ENCODE measurements at places on chromosomes 11 and 22.
A peak's percentile ranks its signal among the peaks of the same experiment; 100 is the strongest.

DNA sequence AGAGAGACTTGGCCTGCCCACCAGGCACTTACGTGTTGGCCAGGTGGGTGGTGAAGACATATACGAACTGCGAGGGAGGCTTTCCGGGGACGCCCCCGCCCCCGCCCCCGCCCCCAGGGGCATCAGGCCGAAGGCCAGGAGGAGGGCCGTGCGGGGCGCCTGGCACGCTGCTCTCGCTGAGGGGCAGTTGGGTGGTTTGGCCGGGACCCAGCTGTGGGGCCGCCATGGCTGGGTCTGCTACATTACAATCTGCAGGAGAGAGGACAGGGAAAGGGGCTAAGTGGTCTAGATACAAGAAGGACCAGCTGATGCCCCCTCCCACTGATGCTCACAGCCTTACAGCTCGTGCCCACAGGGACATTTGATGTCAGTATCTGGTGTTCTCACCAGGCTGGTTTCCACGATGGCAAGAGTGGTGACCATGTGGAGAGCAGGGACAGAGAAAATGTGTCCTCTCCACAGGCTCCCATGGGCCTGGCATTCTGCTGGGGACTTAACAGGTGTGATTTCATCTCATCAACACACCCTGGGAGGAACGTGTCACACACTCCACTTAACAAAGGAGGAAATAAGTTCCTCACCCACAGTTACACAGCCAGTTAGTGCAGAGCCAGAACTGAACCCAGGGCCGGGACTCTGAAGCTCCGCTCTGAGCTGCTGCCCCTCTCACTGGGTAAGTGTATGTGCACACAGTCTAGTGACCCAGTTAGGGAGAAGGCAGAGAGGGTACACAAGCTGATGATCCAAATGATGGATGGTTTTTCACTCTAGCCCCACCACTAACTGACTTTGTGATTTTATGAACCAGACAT lies 19.7 kb downstream of the CXCR5 start:
- peaks cover 15% of the 10 kb centered on the region for H3K4me1 ChIP-seq
- no peak for DNase-seq
- H3K27ac ChIP-seq: no peak overlapping the region
- no peak overlapping the region for H3K4me3 ChIP-seq

- H3K4me3 ChIP-seq: no peak overlapping the region
- H3K4me1 ChIP-seq: no peaks in the 10 kb centered on the region
- no peak for DNase-seq
- peaks cover 14% of the 10 kb centered on the region for H3K36me3 ChIP-seq
- H3K27ac ChIP-seq: no peak overlapping the region
Observed at GRCh38 chr11:17298302-17298701, 21.8 kb downstream of the NUCB2 start.

DNA sequence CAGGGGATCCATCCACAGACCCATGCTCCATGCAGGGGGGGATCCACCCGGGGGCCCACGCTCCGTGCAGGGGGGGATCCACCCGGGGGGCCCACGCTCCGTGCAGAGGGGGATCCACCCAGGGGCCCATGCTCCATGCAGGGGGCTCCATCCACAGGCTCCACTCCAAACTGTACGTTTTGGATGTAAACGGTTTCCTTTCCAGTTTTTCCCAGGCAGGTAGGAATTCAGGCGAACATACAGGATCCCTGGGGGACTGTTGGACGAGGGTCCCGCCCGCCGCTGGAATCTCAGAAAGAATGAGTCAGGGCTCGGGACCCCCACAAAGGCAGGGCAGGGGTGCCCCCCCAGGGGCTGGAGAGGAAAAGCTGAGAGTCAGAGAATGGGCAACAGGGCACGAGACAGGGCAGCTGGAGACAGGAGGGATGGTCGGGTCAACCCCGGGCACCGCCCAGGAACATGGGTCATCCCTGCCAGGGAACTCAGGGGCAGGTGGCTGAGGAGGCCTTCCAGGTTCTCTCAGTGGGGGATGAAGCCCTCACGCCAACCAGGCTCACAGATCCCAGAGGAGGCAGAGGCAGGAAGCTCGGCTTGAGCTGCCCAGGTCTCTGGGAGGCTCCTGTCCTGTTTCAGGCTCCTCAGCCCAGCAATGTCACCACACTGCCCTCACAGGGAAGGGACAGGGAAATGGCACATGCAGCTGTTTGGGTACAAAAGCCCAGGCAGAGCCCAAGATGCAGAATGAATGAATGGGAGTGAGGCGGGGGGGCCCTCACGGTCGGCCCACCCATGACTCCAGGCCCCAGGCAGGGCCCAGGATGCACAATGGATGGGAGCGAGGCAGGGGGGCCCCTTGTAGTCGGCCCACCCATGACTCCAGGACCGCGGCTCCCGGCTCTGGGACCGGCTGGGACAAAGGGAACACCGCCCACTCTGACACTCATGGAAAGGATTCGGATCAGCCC lies 200.2 kb downstream of the BRD1 start:
- H3K27me3 ChIP-seq: peaks cover 21% of the 10 kb centered on the region
- DNase-seq: no peak
- H3K27ac ChIP-seq: no peak overlapping the region
- no peaks in the 10 kb centered on the region for H3K36me3 ChIP-seq
- no peak overlapping the region for H3K4me3 ChIP-seq
- peaks cover 7% of the 10 kb centered on the region for H3K4me1 ChIP-seq

DNA sequence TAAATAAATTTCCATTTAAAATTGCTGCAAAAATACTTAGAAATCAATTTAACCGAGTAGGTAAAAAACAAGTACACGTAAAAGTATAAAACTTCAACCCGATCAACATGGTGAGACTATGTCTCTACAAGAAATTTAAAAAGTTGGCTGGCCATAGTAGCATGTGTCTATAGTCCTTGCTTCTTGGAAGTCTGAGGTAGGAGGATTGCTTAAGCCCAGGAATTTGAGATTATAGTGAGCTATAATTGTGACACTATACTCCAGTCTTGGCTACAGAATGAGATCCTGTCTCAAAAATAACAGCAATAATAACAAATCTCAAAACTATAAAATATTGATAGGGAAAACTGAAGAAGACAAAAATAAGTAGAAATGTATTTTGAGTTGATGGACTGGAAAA lies 11.1 kb downstream of the CASP4 start:
- H3K36me3 ChIP-seq: peaks cover 17% of the 10 kb centered on the region
- no peak for DNase-seq
- H3K4me1 ChIP-seq: no peaks in the 10 kb centered on the region
- no peak overlapping the region for H3K27ac ChIP-seq
- H3K4me3 ChIP-seq: no peak overlapping the region

GRCh38 chr11:27571154-27571810 lies 64.7 kb upstream of the LIN7C start:
- no peaks in the 10 kb centered on the region for H3K27me3 ChIP-seq
- no peak for DNase-seq
- peak overlapping the region; percentile 93 for H3K27ac ChIP-seq
- no peaks in the 10 kb centered on the region for H3K36me3 ChIP-seq
- peaks cover 26% of the 10 kb centered on the region for H3K4me1 ChIP-seq
- H3K4me3 ChIP-seq: peak overlapping the region; percentile 9

GRCh38 chr22:37244922-37245722 lies 1.1 kb upstream of the RAC2 start:
- no peaks in the 10 kb centered on the region for H3K36me3 ChIP-seq
- H3K27ac ChIP-seq: no peak overlapping the region
- H3K4me3 ChIP-seq: no peak overlapping the region
- DNase-seq: no peak
- peaks cover 10% of the 10 kb centered on the region for H3K4me1 ChIP-seq

- no peak overlapping the region for H3K27ac ChIP-seq
- no peak for DNase-seq
- H3K4me3 ChIP-seq: no peak overlapping the region
- peaks cover 23% of the 10 kb centered on the region for H3K27me3 ChIP-seq
- no peaks in the 10 kb centered on the region for H3K36me3 ChIP-seq
Observed at GRCh38 chr22:27086080-27087044, 429.0 kb downstream of the MIAT start.

DNA sequence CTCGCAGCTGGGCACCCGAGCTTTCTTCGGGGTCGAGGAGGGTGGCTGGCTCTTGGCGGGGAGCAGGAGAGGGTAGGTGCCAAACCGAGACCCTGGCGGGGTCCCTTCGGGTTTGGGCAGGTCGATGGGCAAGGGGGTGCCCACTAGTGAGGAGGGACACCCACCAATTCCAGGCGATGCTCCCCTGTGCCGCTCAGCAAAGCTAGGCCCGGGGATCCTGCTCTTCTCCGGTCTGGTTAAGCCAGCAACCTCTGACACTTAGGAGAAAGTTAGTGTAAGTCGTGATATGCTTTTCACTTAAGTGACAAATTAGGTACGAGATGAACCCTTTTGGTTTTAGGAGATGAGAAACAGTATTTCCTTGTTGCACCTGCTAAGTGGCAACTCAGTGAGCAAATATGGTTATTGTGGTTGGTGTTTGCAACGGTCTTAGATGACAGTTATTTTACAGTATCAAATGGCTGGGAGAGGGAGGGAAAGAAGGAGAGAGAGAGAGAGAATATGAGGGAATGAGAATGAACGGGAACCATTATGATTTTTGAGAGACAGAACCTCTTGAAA lies 565 bp downstream of the NUCB2 start:
- no peaks in the 10 kb centered on the region for H3K36me3 ChIP-seq
- DNase-seq: no peak
- no peaks in the 10 kb centered on the region for H3K27me3 ChIP-seq
- H3K4me1 ChIP-seq: peaks cover 20% of the 10 kb centered on the region
- peak overlapping the region; percentile 33 for H3K27ac ChIP-seq
- peak overlapping the region; percentile 92 for H3K4me3 ChIP-seq

DNA sequence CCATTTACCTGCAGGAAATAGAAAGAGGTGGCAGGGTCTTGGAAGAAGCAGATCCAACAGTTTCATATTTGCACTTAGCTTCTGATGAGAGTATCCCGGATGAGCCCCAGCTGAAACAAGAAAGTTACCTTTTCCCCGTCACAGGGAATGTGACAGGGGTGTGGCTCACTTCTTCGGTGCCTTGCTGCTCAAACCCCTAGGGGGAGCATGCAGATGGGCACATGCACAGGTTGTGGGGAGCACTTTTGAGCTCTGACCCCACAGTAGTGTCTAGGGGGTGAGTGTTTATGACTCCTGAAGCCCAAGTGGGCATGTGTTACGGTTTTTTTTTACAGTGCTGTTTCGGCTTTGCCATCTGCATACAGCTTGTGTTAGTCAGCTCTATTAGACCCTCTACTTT lies 1221.0 kb downstream of the JRKL start:
- peaks cover 5% of the 10 kb centered on the region for H3K36me3 ChIP-seq
- H3K27ac ChIP-seq: no peak overlapping the region
- DNase-seq: no peak
- H3K4me1 ChIP-seq: no peaks in the 10 kb centered on the region

DNA sequence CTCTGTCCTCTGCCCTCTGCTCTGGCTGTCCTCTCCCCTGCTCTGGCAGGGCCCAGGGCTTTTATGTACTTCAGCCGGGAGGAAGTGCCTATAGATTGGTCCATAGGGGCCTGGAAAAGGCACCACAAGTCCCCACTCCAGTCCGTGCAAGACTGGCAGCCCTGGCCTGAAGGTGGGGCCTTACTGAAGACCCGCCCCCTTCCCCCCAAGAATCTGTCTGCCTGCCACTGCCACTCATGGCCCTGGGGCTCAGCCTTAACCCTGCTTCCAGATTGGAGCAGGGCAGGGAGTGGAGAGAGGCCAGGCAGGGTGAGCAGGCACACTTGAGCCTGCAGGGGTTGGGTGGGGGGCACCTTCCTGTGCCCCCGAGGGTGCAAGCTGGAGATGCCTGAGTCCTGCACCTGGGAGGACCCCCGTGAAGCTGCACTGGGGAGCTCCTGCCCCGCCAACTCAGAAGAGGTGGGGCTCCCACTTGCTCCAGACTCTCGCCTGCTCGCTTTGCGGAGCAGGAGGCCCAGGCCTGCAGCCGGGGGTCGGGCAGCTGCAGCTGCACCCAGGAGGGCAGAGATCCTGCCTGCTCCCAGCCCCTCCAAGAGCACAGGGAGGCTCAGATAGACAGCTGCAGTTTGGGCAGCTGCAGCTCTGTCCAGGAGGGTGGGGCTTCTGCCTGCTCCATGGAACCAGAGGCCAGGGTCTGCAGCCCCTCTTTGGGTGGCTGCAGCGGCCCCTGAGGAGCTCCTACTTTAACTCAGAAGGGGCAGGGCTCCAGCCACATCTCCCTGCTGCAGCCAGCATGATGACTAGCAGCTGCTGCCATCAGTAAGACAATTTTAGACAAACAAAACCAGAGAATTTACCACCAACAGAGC lies 51.0 kb upstream of the SC5D start:
- H3K27me3 ChIP-seq: no peaks in the 10 kb centered on the region
- H3K27ac ChIP-seq: no peak overlapping the region
- H3K4me3 ChIP-seq: no peak overlapping the region
- peaks cover 35% of the 10 kb centered on the region for H3K4me1 ChIP-seq
- no peak for DNase-seq

DNA sequence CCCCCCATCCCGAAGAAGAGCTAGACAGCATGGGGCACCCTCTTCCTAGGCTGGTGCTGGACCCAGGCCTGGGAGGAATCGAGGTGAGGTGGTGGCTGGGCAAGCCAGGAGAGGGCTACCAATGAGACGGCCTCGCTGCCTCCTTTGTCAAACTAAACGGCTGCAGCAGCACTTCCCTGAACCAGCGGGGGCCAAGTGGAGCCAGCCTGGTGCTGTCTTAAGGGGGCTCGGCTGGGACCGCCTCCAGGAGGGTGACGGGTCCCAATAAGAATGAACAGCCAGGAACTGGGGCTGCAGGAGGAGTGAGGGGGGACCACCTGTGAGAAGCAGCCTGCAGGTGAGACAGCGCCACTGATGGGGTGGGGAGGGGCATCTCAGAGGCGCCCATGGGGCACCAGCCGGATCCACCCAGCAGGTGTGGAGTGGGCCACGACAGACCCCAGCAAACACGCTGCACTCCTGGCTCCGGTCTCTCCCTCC lies 17.1 kb downstream of the IFT27 start:
- DNase-seq: no peak
- no peak overlapping the region for H3K27ac ChIP-seq
- peaks cover 16% of the 10 kb centered on the region for H3K27me3 ChIP-seq
- peaks cover 4% of the 10 kb centered on the region for H3K36me3 ChIP-seq
- no peaks in the 10 kb centered on the region for H3K4me1 ChIP-seq

Measured in mesothelial cell of epicardium (in vitro differentiated cells).